ENCODE measurements at places on chromosomes 11 and 22.

DNA sequence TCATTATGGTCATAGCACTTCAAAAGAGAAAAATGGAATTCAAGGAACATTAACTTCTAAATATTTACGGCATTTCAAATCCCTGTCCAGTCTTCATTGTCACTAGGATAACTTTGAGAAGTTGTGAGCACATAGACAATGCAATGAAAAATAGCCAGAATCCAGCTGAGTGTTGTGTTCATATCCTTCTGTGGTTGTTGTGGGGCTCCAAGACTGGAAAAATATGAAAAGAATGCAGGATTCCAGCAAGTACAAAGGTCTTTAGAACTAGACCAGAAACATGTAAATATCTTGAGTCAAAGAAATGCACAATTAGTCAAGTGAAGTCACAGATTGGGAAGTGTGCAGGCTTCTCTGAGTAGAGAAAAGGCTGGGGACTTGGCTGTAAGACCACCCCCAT lies 68.7 kb downstream of the WT1 start:
- no peak for DNase-seq

- DNase-seq, result no peak
These were observed 12.2 kb downstream of the RPS6KA4 start for GRCh38 chr11:64371201-64371600.

DNA sequence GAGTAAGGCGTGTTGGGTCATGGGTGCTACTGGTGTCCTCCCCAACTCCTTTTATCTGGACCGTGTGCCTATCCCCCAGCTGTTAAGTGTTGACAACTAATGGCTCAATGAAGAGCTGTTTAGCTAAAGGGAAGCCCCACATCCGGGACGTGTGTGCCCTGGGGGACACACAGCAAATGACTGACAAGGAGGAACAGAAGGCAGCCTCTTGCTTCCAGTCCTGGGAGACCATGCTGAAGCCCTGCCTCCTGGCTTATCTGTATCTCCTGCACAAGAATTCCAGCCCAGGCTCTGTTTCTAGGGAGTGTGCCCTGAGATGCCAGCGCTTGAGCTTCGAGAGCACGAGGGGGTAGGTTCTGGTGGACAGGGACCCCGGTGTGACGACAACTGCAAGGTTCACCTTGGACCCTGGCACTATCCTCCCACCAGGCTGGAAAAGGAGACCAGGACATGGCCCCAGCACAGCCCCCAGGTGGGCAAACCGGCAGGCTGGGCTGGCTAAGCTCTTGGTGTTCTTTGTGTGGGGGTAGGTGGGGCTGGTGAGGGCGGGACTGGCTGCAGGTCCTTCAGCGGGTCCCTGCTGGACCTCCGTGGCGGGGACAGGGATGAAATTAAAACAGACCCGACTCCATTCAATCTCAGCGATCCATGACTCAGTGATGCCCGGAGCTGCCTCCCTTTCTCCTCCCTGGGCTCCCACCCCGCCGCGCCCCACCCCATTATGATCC lies 21.0 kb downstream of the ASCL2 start:
- DNase-seq, result no peak

DNA sequence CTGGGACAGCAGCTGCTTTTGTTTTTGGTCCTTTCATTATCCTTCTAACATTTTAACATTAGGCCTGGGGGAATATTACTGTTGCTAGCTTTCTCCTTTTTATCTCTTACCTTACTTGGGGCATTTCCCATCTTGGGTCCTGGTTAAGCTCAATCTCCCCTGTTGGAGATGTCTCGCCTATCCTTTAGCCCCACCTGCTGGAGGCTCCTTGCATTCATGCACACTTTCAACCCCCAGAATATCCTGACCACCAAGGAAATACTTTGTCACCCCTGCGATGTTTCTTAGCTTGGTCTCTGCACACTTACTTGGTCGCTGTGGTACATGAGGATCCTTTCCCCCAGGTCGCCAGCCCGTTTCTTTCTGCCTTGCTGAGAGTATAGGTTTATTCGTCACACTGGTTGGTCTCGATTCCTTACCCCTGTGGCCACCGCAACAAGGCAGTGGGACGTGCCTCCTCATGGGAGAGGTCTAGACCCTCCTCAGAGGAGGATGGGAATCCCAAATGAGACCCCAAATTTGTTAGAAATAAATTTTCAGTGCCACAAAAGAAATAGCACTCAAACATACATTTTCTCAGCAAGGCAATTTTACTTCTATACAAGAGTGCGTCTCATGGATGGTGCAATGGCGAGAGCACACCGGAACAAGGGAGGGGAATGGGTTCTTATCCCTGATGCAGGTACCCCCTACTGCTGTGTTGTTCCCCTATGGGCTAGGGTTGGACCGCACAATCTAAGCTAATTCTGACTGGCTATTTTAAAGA lies 5.4 kb upstream of the TXN2 start:
- peak; percentile 9 for DNase-seq

DNA sequence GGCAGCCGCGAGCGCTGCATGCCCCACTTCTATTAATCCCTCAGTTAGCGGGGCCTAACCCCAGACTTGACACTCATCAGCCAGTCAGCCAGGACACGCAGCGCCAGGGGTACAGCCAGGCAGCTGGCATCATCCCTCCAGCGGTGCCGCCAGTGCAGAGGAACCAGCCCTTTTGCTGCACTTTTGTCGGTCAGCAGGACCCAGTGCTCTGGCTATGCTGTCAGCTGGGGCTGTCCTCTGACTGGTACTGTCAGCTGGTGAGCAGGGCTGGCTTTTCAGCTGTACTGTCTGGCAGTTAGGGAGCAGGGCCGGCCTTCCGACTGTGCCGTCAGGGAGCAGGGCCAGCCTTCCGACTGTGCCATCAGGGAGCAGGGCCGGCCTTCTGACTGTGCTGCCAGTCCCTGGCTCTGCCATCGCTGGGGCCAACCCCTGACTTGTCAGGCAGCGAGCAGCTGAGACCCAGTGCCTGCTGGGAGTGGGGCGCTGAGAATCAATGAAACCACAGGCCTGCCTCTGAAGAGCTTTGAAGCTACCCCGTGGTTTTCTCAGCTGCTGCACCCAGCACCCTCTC lies 115.4 kb downstream of the KIAA1671 start:
- peak; percentile 41 for DNase-seq

- no peak for DNase-seq
These were observed 11.5 kb upstream of the TMEM123 start for GRCh38 chr11:102464037-102464436.

DNA sequence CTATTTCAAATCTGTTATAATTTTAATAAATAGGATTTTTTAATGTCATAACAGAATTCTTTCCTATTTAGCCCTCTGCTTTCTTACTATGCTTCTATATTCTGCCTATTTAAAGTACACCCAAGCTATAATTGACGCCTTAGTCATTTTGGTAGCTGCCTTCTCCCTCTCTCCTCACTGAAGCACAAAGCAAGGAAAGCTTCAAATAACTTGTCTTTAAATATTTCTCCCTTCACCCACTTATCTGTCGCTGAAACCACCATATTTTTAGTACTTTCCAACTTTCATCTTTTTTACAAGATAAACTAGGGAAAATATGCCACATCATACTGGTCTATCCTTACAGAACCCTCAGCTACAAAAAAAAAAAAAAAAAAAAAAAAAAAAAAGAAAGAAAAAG lies 127.9 kb downstream of the ENTHD1 start:
- no peak for DNase-seq

DNA sequence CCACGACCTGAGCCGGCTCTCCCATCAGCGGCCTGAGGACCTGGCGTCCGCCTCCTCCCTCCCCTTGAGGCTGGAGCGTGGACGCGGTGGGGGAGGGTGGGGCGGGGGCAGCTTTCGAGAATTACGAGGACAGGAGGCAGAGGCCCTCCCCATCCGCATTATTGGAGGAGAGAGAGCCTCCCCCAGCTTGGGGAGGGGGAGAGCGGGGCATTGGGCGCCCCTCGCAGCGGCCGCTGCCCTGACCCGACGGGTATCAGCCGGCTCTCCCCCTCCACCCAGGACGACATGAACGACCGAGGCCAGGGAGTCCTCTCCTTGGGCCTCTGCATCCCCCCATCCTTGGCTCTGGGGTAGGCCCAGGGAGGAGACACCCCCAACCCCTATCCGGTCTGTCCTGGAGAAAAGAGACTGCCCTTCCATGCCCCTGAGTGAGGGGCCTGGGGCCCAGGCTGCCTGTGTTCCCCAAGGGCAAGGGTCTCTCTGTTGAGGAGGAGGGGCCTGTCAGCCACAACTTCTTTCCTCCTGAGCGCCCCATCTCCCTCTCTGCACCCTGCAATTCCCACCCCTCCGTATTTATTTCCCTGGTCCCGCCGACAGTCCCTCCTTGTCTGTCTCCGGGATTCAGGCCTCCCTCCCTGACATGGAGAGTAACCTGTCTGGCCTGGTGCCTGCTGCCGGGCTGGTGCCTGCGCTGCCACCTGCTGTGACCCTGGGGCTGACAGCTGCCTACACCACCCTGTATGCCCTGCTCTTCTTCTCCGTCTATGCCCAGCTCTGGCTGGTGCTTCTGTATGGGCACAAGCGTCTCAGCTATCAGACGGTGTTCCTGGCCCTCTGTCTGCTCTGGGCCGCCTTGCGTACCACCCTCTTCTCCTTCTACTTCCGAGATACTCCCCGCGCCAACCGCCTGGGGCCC lies 495 bp downstream of the GPR137 start:
- no peak for DNase-seq

DNA sequence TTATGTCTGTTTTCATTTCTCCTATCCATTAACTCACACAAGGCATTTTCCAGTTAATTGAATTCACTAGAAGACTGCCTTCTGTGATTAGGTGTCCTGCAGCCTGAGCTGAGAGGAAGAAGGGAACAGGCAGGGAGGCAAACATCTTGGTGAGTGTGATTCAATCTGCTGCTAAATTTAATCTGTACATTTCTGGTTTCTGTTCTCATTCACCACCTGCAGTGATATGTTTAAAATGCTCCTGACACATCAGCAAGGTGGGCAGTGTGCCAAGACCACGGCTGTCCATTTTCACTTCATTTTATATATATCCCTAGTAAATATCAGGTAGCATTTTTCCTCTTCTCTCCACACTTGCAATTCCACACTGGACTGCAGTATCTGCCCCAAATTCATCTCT lies 416.5 kb downstream of the TMEM135 start:
- peak; percentile 18 for DNase-seq

DNA sequence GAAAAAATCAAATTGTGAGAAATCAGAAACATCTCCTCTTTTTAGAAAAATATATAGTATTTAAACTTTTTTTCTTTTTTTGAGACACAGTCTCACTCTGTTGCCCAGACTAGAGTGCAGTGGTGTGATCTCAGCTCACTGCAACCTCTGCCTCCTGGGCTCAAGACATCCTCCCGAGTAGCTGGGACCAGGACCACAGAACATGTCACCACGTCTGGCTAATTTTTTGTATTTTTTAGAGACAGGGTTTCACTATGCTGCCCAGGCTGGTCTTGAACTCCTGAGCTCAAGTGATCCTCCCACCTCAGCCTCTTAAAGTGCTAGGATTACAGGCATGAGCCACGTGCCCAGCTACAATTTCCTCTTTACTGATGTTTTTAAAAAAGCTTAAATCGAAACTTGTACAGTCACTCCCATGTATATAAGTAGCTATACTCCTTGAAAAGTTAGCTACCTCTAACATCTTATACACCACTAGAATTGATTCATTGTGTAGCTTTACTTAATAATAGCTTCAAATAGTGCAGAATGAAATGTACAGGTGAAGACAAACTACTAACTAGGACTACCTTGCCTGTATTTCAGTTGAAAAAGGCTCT lies 10.3 kb downstream of the EIF4G2 start:
- DNase-seq, result no peak

DNA sequence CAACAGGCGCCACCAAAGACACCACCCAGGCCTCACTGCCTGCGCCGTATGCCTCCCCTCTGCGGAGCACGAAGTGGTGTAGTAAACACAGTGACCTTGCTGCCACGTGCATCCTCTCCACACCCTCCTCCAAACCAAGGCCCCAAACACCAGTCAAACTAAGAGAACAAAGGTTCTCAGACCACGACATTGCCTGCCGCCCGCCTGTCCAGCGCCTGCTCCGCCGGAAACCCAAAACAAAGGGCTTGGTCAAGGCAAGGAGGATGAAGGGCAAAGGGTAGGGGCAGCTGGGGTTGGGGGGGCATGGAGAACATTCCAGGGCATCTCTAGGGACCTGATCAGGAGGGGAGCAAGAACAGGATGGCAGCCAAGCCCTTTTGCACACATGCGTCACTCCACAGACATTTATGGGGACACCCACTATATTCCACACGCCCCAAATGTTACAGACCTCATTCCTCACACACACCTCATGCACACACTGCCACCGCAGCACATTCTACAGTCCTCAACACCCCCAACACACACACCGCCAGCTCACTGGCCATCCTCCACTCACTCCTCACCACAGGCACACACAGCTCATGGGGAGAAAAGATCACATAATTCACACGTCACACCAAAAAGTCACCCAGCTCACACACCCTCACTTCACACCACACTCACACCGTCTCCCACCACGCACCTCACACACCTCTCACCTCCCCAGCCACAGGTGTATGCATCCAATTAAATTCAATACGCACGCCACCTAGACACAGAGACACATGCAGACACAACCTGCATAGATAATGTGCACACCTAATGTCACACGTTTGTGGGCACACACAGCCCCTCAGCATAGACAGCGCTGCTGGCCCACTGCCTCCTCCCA lies 34.5 kb downstream of the PDE2A start:
- no peak for DNase-seq

DNA sequence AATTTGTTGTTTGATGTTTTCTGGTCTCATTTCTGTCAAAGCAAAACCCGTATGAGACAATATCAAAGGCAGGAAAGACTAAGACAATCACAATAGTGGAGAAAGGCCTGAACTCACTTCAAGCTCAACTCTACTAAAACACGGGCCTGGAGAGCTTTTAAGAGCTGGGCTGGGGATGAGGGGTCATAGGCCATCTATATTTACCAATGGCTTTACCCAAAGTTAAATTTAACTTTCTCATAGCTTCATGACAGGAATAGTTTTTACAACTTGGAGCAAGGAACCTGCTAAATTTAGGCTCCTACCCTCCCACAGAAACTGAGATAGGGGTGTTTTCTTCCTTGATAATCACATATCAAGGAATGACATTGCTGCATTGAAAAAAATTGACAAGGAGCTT lies 223.4 kb upstream of the CHORDC1 start:
- DNase-seq, result no peak

DNA sequence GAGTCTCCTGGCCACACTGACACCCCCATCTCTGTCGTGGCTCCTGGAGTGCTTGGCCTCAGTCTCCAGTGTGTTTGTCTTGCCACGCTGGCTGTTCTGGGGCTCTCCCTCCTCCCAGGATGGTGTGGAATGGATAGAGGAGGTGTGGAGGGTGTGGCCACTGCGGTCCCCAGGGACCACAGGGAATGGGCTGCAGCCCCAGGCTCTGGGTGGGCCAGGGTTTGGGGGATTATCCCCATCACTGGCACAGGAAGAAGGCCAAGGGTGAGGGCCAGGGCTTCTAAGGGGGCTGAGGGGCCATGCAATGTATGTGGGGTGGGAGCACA lies 8.1 kb downstream of the GNAZ start:
- DNase-seq, result no peak

Measured in NCI-H1417 (cell line).